ENCODE measurements at places on chromosomes 12 and 14. TPM values are rescaled to one million over a fixed set of nuclear protein-coding genes. Genes with fewer than 3 reads are reported as not detected.

The EML5 gene
- 0.22 TPM for polyA plus RNA-seq

The ADAM21 gene
- 0.40 TPM for polyA plus RNA-seq

GRCh38 chr12:48601013-48601756 lies 31.3 kb upstream of the LALBA start:
- no peak for DNase-seq

The PLA2G1B gene
- polyA plus RNA-seq: not detected

- DNase-seq: no peak
Measured at GRCh38 chr12:28575593-28576205, 385.4 kb downstream of the CCDC91 start.

DNA sequence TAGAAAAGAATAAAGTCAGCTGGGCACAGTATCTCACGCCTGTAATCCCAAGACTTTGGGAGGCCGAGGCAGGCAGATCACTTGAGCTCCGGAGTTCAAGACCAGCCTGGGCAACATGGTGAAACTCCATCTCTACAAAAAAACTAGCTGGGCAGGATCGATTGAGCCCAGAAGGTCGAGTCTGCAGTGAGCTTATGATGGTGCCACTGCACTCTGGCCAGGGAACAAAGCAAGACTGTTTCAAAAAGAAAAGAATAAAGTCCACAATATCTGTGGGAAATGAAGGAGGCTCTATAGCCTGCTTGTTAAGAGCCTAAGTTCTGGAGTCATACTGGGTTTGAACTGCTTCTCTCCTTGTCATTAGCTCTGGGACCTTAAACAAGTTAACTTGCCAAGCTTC lies 7.9 kb downstream of the MAPK1IP1L start:
- DNase-seq: no peak

Measured in heart left ventricle (tissue), 16 donors.